ENCODE measurements at places on chromosomes 12 and 14.

GRCh38 chr12:65497660-65498059 lies 219.2 kb downstream of the MSRB3 start:
- DNase-seq: no peak

DNA sequence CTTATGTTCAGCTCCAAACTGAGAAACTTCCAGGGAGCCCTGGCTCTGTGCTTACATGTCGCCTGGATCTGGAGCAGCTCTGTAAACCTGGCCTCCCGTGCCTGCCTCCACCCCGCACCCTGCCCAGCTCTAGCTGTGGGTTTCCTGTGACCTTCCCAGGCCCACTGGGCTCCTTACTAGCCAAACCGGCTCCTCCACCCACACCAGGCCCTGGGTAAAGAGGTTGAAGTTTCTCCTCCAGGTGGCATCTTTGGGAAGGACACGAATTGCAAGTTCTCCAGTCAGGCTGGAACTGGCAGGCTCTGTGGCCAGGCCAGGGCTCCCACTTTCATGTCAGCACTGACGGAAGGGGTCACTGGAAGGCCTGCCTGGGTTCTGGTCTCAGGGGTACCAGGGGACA lies 60.9 kb upstream of the ZFP36L1 start:
- DNase-seq: no peak

- no peak for DNase-seq
These were observed 280.5 kb downstream of the DPF3 start for GRCh38 chr14:72613231-72613974.

GRCh38 chr12:124829708-124830304 lies 33.9 kb downstream of the SCARB1 start:
- no peak for DNase-seq

- no peak for DNase-seq
These were observed 15.8 kb downstream of the PEBP1 start for GRCh38 chr12:118151755-118152154.

DNA sequence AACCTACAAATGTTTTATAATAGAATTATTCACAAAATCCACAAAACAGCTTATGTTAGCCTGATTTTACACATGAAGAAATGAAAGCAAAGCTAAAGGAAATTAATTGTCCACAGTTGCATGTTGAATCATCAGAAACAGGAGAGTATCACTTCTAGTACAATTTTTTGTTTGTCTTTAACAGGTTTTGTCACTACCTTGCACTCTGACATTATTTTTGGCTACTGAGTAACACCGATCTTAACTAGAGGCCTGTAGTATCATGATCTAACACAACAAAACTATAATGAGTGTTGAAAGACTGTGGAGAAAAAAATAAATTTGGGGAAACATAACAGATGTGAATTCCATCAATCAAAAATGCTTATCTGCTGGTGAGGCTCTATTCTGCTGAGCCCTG lies 60.1 kb downstream of the TAOK3 start:
- no peak for DNase-seq

DNA sequence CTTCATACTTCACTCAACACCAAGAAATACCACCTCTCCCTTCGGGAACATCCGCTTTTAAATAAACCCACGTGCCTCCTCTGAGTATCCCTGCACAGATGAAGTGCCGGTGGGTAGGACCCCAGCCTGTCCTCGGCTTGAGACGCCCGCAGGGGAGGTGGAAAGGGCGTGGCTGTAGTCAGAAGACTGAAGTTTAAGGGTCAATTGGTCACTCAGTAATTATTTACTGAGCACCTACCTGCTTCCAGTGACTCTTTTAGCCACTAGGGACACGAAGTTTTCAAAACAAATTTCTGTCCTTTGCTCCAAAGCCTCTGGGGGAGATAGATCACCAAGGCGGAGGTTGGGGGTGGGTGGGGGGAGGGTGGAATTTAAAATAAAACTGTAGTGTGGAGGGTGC lies 309.4 kb downstream of the VRK1 start:
- DNase-seq: no peak

- no peak for DNase-seq
These were observed 53.7 kb downstream of the ERC1 start for GRCh38 chr12:1044696-1045095.

DNA sequence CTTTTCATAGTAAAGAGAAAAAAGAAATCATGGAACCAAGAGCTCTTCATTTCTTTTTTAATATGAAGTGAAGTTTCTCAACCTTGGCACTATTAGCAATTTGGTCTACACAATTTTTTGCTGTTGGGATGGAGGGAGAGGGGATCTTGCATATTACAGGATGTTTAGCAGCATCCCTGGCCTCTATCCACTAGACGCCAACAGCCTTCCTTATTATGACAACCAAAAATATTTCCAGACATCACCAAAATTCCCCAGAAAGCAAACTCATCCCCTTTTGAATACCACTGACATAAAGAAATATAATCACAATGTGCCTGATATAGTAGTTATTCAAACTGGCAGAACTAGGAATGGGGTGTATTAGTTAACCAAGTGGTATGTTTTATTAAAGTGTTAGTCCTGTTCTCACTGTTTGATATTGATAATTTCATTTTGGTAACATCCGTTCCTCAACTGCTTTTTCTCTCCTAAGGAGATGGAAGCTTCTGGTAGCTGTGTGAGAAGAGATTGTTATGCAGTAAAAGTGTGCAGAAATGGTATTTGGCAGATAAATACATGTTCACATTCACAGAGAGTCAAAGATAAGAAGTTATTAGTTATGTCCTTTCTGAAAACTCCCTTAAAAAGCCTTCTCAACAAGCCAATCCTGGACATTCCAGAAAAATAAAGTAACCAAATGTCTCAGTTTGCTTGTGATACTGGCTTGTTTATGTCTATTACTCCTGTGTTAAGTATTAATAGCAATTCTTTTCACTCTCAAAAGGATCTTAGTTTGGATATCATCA lies 699.9 kb downstream of the C12orf50 start:
- no peak for DNase-seq

- DNase-seq: no peak
These were observed 51.4 kb downstream of the C14orf132 start for GRCh38 chr14:96090441-96091148.

DNA sequence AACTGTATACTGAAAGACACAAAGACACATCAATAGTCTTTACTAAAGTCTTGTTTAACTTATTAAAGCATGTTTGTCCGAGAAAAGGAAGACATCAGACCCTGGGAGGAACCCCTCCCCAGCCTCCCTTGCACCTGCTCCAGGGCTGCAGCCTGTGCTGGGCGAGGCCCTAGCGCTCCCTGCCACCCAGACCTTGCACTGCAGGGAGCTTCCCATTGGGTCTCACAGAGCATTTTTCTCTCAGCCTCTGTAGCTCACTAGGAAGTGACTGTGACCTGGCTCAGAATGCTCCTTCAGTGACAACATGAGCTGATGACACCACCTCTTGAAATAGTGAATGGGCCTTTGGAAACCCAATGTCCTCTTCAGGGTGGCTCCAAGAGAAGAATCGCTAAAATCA lies 461.2 kb downstream of the TMEM121 start:
- DNase-seq: no peak
